GM12891 (cell line): ENCODE measurements at places on chromosomes 6 and 20.

DNA sequence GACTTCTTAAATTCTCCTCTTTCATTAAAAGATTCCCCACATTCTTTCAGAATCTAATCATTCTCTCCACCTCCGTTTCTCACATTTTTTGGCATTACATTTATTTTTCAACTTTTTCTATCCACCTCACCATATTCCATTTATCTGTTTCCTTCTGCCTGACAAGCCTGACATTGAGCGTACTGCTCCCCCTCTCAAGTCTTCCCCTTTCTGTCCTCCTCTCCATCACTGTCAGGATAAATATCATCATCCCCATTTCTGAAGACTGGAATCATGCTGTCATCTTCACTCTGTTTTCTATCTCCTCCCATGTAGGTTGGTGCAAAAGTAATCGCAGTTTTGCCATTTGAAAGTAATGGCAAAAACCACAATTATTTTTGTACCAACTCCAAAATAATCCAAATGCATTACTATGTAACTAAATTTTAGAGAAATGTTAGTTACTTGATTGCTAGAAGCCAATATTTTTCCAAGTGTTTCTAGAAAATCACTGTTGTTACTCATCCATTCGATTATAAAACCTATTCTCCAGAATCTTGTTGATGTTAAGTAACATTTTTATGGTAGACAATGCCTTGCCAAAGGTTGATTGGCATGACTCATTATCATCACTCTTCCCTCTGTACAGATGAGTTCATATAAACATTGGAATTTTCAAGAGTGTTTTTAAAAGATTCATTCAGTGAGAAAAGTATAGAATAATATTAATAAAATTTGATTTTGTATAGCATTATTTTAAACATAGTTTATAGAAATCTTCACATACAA, 292.3 kb upstream of the RNF217 start:
- DNase-seq: no peak

DNA sequence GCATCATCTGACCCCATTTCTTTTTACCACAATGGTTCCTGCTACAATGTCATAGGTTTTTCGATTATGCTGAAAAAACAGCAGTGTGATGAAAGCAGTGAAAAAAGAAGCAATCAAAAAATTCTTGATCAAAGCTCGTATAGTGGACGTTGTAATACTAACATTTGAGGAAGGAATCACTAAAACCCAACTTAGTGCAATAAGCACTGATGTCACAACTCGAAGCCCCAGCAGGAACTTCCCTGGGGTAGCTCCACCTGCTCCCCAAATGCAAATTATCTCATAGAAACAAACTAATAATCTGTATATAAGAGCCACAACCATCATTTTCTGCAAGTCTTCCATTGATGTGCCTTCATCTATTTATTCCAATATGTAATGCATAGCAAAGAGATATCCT, 285.6 kb upstream of the SGK1 start:
- no peak for DNase-seq

GRCh38 chr6:113339209-113339608, 517.9 kb upstream of the MARCKS start:
- no peak for DNase-seq

DNA sequence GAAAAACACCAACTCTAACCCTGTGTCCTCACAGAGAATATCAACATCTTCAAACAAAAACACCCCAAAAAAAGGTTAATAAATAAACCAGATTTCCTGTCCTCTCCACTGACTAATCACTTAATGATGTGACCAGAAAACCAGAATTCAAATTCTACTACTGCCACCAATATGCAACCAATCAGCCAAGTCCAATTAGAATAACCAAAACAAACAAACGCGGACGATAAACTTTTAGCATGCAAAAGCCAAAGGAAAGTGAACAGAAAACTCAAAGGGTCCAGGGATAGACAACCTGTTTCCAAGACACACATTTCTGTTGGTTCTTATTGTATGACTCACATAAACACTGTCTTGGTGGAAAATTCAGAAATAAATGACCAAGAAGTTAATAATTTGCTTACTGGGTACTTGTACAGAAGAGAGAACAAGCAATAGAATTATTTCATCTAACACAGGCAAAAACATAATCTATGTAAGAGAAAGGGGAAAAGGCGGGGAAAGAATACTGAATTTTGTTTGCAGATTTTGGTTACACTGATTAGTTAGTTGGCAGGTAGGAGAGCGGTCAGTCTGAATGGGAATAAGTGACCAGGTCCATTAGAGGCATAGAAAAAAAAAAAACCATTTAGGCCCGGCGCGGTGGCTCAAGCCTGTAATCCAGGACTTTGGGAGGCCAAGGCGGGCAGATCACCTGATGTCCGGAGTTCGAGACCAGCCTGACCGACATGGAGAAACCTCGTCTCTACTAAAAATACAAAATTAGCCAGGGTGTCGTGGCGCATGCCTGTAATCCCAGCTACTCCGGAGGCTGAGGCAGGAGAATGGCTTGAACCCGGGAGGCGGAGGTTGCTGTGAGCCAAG, 34.1 kb downstream of the HFE start:
- no peak for DNase-seq

DNA sequence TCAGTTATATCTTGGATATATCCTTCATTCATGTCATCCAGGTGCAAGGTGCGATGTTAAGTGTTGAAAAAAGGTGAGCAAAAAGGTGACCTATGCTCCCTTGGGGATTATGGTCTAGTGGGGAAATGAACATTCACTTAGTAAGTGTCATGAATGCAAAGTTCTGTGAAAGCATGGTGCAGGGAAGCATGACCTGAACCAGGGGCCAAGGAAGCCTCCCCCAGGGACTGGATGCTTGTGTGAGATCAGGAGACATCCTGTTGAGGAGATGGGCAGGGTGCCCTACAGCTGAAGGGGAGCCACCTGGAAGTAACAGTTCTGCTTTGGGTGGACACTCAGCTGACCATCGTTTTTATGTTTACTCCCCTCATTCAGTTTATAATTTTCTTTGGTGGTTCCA, 179.5 kb downstream of the SYNDIG1 start:
- DNase-seq: no peak
